CD4-positive, CD25-positive, alpha-beta regulatory T cell (primary cell): ENCODE measurements at places on chromosomes 5 and 9. TPM values are rescaled to one million over a fixed set of nuclear protein-coding genes. Genes with fewer than 3 reads are reported as not detected.

DNA sequence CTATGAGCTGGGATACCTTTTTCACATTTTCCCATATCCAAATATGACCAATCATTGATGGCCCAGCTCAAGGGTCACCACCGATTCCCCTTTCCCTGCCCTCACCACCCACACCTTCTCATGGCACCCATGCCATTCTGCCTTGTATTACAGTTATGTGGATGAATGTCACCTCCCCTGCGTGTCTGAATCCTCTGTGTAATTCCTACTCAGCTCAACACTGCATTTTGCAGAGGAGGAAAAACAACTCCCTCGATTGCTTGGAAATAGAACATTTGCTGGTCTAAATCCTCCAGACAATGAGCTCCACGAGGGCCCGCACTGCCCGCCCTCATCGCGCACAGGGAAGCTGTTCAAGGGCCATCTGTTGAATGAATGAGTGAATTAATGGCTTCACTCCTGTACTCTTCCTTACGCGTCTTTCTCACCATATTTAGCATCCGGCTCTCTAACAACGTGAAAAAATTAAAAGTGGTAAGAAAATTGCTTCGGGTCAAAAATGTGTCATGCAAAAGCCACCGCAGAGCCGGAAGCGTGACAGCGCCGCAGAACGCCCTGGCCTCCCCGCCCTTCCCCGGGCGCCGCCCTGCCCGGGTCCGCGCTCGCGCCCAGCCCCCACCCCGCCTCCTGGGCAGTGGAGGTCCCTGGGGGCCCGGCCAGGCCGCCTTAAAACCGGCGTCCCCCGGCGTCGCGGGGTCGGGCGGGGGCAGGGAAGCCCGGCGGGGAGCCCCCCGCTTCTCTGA is 704 bp downstream of the SUSD1 start:
- DNase-seq = peak; percentile 92

DNA sequence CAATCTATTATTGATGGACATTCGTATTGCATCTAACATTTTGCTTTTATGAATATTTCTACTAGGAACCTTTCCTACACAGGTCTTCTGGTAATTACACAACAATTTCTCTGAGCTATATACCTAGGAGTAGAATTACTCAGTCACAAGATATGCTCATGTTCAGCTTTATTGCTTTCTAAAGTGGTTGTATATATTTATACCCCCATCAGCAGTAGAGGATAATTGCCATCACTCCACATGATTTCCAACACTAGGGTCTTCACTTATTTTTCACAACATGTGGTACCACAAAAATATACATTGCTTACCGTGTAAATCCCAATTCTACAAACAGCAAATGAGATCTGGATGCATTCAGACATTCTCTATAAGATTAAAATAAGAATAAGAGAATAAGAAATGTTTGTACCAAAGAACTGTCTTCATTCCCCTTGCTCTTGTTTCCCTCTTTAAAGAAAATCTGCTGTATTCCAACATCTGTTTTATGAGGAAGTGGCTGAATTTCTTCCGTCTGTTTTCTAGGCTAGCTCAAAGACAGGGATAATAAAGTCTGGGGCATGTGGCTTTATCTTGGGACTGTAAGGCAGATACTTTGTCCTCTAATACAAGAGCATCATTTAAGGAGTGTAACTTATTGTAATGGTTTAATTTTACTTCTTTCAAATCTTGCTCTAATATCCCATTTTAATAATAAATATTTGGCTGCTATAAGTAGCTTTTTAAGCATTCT is 28.2 kb downstream of the ARL15 start:
- DNase-seq = no peak

- DNase-seq = no peak
These were observed 267.8 kb upstream of the NREP start for GRCh38 chr5:112024769-112025168.

- no peak for DNase-seq
These were observed 125.5 kb upstream of the RAI14 start for GRCh38 chr5:34530637-34531036.

GRCh38 chr5:117982691-117983090 is 1005.7 kb downstream of the DTWD2 start:
- DNase-seq = no peak

The CDHR2 gene
- polyA plus RNA-seq = not detected

GRCh38 chr5:179916523-179916922 is 8.8 kb upstream of the TBC1D9B start:
- DNase-seq = no peak
